ENCODE measurements at places on chromosomes 1 and 21. TPM values are rescaled to one million over a fixed set of nuclear protein-coding genes. Genes with fewer than 3 reads are reported as not detected.

- DNase-seq, result no peak
Observed at GRCh38 chr1:221716713-221717484, 25.0 kb downstream of the DUSP10 start.

GRCh38 chr1:242525360-242525722 is 844 bp upstream of the PLD5 start:
- DNase-seq, result no peak

GRCh38 chr1:184664042-184664660 is 90.5 kb downstream of the EDEM3 start:
- DNase-seq, result peak; percentile 88

DNA sequence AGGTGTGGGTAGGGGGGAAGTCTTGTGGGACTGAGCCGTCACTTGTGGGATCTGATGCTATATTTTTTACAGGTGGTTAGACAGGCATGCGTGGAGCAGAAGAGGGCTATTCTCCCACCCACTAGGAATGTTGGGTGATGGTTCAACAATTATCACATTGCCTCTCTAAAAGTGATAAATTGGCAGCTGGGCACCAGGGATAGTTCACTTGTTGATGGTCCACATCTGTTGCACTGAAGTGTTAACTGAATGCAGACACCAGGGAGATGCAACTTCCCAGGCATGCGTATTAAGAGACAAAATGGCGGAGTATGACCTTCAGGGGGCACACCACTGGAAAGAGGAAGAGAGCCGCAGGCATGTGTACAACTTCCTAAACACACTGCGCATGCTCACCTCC is 193.3 kb upstream of the TNR start:
- no peak for DNase-seq

DNA sequence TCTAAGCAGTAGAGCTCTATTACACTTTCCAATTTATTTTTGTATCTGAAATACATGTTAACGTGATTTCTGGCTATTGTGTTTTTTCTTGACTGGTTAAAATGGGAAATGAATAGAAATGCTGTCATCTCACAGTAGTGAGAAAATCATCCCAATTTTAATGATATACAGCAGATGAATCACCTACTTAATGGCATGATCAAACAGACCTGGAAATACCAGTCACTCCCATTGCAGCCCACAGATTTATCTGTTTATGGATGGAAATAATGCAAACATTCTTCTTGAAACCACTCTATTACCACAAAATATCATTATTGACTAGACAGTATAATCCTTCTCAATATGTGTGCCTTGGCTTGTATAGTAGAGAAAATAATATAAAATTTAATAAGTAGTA is 497.8 kb upstream of the ADAMTS5 start:
- no peak for DNase-seq

DNA sequence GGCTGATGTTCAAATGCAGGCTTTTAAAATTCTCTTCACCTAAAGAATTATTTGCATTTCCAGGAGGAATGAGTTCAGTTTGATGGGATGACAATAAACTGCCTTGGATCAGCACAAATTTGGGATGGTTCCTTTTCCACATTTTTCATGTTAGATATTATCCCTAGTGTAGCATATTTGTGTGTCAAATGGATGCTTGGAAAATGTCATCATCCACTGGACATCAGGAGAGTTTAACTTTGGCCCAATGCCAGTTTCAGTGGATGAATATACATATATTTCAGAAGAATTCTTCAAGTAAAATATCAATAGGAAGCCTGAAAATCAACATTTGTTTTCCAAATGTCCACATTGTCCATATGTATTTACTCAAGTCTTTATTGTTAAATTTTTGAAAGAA is 116.5 kb upstream of the COL24A1 start:
- no peak for DNase-seq

- no peak for DNase-seq
Observed at GRCh38 chr1:218266356-218266755, 18.7 kb upstream of the RRP15 start.

DNA sequence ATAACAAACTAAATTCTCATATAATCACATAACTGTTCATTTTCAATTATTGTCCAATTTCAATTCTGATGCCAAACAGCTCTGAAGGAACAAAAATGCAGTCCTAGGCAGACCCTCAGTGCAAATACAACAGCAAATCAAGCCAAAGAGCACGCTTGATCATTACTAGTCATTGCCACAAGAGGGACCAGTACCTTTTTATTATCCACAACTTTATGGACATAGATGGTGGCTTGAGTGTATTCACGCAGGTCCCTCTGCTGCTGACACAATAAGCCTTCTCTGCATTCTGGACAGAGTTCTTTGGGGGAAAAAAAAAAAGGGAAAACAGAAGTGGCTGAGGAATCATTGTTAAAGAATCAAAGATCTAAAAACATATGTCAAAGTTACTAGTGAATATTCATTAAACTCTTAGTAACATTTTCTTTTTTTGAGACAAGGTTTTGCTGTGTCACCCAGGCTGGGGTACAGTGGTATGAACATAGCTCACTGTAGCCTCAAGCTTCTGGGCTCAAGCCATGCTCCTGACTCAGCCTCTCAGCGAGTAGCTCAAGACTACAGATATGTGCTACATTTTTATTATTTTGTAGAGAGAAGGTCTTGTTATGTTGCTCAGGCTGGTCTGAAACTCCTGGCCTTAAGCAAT is 34.3 kb upstream of the RAP1GAP start:
- DNase-seq, result no peak

DNA sequence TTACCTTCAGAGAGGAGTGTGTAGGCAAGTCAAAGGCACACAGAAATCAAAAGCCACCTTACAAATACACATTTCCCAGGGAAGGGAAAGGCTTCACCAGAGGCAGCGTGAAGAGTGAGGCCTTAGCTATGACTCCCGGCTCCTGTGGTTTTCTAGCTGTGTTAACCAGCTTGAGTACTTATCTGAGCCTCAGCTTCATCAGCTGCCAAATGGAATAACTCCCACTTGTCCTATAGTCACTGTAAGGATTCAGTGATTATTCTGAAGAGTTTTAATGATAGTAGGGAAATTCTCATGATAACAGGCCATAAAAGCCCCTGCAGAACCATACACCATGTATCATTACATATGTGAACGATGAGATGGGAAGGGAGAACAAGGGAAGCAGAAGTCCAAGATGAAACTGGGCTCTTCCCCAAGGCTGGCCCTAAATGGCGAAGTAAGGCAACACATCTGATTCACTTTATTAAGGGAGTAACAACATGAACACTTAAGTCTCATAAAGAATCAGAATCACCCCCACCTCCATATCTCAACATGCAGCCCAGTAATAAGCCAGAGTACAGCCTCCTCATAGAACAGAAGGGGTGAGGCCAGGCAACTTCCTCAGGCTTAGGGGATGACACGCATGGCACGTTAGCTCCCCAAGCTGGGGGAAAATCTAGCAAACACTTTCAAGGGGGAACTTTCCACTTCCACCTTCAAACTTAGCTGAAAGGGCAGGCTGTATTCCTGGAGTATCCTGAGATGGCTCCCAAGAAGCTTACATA is 63.7 kb downstream of the SLC66A1 start:
- DNase-seq, result no peak

DNA sequence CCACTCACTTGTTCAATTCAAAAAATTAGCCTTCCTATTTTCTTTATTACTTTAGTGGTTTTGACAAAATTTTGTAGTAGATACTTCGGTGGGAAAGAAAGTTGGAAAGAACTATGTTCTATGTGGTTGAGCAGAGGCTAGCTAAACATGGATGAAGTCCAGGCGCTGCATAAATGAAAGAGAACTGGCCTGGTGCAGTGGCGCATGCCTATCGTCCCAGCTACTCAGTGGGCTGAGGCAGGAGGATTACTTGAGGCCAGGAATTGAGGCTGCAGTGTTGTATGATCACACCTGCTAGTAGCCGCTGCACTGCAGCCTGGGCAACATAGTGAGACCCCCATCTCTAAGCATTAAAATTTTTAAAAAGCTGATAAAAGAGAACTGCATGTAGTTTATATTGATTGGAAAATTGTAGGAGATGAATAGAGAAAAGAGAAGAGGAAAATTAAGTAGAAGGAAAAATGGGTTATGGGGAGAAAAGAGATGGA is 21.0 kb downstream of the IFNAR1 start:
- no peak for DNase-seq

DNA sequence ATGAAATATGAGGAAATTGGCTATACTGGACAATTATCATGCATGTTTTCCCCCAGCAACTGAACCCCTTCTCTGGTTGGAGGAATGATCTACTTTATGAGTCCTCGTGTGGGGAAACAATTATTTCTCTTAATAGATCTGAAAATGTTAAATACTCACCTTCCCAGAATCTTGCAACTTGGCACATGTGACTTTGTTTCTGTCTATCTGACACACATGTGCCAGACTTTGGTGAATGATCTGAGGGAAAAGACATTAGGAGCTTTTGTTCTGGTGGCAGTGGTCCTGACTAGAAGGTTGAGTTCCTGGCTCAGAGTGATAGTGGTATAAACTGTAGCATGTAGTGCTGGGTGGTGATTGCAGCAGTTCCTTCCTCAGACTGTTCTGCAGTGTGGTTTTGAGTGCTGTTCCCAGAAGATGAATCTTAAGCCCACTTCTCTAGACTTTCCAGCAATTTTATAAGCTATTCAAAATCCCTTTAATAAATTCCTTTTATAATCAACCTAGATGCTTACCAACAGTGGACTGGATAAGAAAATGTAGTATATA is 59.3 kb upstream of the B3GALNT2 start:
- DNase-seq, result no peak

- DNase-seq, result no peak
Observed at GRCh38 chr1:5485968-5486696, 506.1 kb downstream of the NPHP4 start.

DNA sequence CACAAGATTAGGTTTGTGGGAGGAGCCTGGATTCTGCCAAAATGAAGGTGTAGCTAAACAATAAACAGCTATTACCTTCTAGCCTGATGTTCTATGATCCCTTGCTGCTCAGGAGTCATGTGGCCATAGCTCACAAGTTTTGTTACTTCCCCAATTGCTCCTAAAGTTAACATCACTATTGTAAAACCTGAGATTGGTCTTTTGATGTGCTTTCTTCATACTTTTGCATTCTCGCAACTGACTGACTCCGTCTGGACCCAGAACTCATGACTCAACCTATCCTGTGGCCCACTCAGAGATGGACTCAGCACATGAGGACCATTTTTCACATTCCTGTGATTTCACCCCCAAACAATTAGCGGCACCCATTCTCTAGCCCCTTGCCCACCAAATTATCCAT is 69.1 kb downstream of the PTGS2 start:
- no peak for DNase-seq

GRCh38 chr1:196659471-196659870 is 7.6 kb downstream of the CFH start:
- no peak for DNase-seq

DNA sequence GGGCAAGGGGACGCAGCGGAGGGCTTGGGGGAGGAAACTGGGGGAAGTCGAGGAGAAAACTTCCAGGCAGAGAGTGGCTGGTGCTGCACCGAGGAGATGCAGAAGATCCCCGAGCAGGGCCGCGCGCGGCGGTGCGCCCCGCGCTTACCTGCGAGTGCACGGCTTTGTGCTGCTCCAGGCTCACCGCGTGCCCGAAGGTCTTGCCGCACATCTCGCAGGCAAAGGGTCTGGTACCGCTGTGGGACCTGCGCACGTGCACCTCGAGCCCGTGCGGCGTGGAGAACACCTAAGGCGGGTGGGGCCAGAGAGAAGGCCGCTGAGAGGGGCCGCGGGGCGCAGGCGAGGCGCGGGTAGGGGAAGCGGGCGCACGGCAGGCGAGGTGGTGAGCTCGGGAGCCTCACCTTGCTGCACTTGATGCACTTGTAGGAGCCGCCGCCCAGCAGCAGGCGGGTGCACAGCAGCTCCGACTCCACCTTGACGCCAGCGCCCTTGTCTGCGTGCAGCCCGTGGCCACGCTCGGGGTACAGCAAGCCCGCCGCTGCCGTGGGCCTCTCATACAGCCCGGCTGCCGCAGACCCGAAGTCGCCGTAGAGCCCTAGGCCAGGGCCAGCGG is 6.4 kb downstream of the GFI1 start:
- no peak for DNase-seq

DNA sequence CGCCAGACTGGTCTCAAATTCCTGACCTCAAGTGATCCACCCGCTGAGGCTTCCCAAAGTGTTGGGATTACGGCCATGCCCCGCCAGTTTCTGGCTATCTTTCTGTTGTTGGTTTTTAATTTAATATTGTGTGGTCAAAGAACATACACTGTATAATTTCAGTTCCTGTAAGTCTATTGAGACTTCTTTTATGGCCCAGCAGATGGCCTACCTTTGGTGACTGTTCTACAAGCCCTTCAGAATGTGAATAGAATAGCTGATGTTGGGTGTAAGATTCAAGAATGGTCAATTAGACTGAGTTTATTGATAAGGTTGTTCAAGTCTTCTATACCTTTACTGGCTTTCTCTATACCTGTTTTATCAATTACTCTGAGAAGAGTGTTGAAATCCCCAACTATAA is 10.7 kb downstream of the HES2 start:
- DNase-seq, result no peak

GRCh38 chr1:228015276-228016180 is 8.7 kb downstream of the WNT3A start:
- peak; percentile 47 for DNase-seq

DNA sequence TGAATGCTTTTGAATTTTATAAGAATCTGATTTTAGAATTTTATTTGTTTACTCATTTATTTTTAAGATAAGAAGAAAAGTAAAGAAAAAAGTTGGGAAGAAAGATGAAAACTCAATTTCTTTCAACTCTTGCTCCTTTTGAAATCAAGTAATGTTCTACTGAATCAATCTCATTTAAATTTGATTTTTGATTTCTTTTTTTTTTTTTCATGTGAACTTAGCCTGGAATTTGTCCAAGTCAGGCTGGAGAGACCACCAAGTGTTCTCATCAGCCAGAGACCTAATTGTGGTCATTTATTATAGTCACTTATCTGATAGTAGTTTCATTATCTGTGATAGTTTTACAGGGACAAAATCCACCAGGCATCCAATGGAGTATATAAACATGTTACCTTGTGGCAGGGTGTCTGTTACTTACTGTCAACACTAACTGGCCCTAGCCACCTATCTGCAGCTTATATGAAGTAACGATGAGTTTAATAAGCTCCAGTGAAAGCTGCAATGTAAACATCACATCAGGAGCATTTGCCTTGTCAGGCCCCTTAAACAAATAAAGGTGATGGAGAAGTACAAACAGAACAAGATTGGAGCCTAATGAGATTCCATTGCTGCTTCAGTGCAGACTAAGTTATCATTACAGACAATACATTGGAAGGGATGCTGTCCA is 39.2 kb downstream of the HLX start:
- DNase-seq, result no peak

DNA sequence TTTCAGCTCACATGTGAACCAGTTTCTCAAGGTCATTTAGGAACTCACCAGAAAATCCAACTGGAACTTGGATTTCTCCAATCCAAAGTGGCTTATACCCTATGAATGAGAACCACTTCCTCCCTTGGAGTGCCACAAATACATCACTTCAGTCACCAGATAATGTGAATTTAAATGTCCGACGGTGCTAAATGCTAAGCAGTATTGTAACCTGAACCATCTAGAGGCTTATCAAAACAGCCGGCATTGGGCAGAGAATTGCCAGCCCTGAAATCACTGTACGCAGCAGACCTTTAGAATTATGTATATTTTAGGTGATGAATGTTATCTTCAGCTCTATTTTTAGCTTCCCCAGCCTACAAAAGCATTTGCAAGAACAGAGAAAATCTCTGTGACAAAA is 76.8 kb upstream of the COX20 start:
- DNase-seq, result no peak

Gene CAMK1G
- 1.4 TPM for total RNA-seq

Gene PDE4DIP
- 163 TPM for total RNA-seq

Gene LYPD8
- not detected for total RNA-seq

Gene CACYBP
- 70.2 TPM for total RNA-seq

Gene PRDM16
- 21.0 TPM for total RNA-seq

Gene SH3BGR
- 3.1 TPM for total RNA-seq

Gene DNASE2B
- total RNA-seq, result 21.7 TPM

Gene HFM1
- 0.64 TPM for total RNA-seq

Gene PODN
- 56.5 TPM for total RNA-seq

Gene HPCAL4
- total RNA-seq, result 0.09 TPM

All from upper lobe of right lung (tissue), 1 donor.